ENCODE measurements at places on chromosomes 11 and 22.

DNA sequence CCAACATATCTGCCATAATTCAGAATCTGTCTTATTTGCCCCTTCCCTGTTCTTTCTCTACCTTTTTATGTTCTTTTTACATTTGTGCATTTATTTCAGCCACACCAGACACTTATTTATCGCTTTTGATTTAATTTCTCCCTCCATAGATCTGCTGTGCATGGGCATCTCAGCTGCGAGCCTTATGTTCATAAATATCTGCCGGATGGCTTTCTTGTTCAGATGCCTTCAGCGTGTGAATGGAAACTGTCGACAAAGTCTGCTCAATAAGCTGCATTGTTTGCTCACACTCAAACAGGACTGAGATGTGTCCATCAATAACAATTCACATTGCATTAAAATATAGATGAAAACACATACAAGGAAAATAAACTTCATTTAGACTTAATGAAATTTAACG lies 374.6 kb upstream of the FAT3 start:
- DNase-seq: no peak

- no peak for DNase-seq
Measured at GRCh38 chr11:73667891-73668290, 21.5 kb downstream of the PLEKHB1 start.

GRCh38 chr11:73270016-73270854 lies 1.9 kb upstream of the P2RY6 start:
- DNase-seq: no peak

- DNase-seq: no peak
Measured at GRCh38 chr11:95082576-95083001, 7.1 kb upstream of the ENDOD1 start.

- DNase-seq: no peak
Measured at GRCh38 chr11:109734566-109734965, 312.6 kb downstream of the C11orf87 start.

DNA sequence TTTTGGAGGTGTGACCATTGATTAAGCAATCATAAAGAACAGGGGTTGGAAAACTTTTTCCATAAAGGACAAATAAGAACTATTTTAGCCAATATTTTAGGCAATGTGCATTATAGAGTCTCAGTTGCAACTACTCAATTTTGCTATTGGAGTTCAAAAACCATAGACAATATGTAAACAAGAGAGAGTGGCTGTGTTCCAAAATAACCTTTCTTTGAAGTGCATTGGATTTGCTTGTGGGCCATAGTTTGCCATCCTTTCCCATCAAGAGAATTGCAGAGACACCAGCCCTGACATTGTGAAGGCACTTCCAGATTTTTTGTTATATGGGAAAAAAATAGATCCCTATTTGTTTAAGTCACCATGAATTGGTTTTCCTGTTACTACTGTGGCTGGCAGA lies 63.3 kb upstream of the LARGE1 start:
- DNase-seq: no peak

- no peak for DNase-seq
Measured at GRCh38 chr11:73559743-73560142, 38.2 kb downstream of the FAM168A start.

GRCh38 chr11:9250139-9250582 lies 15.0 kb downstream of the DENND5A start:
- no peak for DNase-seq

GRCh38 chr11:34140149-34140548 lies 34.7 kb downstream of the NAT10 start:
- no peak for DNase-seq

GRCh38 chr11:118911880-118912741 lies 13.6 kb downstream of the BCL9L start:
- peak; percentile 78 for DNase-seq

- DNase-seq: no peak
Measured at GRCh38 chr11:40273192-40273732, 1186.2 kb downstream of the LRRC4C start.

DNA sequence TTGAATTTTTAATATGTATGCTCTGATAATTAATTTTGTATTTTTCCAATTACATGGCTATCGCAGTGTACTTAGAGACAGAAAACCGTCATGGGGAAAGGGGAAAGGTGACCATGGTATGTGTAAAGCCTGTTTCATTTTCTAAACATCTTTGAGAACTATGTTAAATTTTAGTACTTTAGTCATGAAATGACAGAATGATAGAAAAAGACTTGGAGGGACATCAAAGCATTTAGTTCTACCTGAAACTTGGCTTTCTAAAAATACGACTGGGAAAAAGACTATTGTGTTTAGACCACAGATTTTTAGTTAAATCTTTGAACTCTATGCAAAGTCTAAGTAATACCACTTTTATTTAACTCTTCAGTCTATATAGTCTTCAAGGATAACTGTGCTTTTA lies 54.1 kb downstream of the MAML2 start:
- no peak for DNase-seq

DNA sequence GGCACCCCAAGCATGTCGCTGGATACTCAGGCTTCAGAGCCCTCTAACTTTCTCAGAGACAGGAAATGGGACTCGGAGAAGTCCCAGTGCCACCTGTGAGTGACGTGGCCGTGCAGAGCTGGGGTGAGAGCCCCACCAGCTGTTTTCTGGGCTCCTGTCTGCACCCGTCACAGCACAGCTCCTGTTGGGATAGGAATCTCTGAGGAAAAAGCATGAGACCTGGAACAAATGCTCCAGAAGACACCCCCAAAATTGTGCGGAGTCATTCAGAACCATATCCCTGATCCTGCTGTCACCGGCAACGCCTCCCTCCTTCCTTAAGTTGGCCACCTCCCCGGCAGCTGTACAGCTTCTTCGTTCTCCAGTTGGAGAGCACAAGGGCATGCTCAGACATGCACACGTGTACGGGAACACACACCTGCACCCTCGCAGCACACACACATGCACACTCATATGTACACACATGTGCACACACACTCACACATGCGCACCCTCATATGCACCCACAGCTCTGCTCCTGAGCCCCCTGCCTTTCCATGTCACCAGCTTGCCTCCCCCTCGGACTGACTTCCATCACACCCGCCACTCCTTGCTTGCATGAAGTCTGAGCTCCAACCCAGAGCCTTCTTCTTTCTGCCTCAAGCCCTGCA lies 1430.0 kb downstream of the BRD1 start:
- DNase-seq: no peak

DNA sequence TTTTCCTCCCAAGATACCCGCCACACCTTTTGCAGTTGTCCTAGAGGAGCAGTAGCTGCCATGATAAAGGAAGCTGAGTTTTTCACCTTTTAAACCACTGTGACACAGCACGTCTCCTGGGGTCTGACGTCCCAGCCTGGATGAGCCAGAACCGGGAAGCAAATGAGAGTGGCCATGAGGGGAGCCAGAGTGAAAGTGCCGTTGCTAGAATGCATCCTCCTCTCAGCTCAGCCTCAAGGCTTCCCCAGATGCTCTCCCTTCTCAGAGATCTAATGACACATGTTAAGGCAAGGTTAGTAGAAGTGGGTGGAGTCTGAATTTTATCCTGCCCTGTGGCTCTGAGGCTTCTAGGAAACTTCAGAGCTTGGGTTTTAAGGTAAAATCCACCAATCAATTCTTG lies 23.4 kb upstream of the HTR3A start:
- no peak for DNase-seq

GRCh38 chr11:106957030-106957482 lies 61.2 kb downstream of the GUCY1A2 start:
- DNase-seq: no peak

GRCh38 chr11:44104481-44105294 lies 9.2 kb downstream of the EXT2 start:
- no peak for DNase-seq

- DNase-seq: no peak
Measured at GRCh38 chr11:21037850-21038249, 368.5 kb downstream of the NELL1 start.

DNA sequence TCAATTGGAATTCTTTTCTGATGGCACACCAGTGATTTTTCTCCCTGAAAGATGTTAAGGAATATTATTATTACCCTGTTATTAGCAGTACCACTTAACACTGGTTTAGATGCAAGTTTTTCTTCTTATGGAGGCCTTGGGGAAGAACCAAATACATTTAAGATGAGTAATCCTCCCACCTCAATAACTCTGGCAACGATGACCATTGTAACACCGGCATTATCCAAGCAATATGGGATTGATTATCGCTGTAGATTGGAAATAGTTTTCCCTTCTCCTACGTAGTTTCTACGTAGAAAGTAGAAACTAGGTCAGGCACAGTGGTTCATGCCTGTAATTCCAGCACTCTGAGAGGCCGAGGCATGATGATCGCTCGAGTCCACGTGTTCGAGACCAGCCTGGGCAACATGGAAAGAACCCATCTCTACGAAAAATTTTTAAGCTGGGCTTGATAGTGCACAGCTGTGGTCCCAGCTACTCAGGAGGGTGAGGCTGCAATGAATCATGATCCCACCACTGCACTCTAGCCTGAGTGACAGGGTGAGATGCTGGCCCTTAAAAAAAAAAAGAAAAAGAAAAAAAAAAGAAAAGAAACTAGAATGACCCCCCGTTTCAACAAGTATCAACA lies 45.5 kb downstream of the PACSIN2 start:
- DNase-seq: no peak

DNA sequence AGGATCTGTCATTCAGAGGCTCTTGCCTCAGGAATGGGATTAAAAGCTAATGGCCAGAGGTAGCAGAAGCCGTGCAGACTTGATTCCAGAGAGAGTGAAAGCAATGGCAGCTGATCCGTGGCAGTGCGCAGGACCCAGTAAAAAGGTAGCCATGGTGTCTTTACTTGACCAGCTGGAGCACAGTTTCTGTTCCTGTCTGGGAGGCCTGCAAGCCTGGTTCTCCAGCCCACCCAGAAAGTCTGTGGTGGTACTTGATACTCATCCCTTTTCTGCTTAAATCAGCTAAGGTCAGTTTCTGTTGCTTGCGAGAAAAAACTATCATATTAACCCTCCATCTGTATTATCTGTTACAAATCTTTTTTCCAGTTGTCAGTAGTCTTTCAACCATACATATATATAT lies 86.7 kb downstream of the RPS6KA4 start:
- DNase-seq: no peak
